ENCODE measurements at places on chromosomes 12 and 14.

GRCh38 chr12:11581179-11581755 lies 68.2 kb upstream of the ETV6 start:
- peak; percentile 20 for DNase-seq

GRCh38 chr12:38926501-38926900 lies 21.1 kb upstream of the CPNE8 start:
- no peak for DNase-seq

- no peak for DNase-seq
These were observed 1.8 kb downstream of the OTOGL start for GRCh38 chr12:80101126-80101525.

DNA sequence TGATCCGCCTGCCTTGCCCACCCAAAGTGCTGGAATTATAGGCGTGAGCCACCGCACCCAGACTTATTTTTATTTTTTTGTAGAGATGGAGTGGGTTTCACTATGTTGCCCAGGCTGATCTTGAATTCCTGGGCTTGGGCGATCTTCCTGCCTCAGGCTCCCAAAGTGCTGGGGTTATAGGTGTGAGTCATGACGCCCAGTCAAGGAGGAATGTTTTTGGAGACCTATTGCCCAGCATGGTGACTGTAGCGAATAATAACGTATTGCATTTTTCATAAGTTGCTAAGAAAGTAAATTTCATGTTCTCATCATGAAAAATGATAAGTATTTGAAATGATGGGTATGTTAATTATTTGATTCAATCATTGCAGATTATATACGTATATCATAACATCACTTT lies 46.5 kb downstream of the TEAD4 start:
- DNase-seq = no peak

DNA sequence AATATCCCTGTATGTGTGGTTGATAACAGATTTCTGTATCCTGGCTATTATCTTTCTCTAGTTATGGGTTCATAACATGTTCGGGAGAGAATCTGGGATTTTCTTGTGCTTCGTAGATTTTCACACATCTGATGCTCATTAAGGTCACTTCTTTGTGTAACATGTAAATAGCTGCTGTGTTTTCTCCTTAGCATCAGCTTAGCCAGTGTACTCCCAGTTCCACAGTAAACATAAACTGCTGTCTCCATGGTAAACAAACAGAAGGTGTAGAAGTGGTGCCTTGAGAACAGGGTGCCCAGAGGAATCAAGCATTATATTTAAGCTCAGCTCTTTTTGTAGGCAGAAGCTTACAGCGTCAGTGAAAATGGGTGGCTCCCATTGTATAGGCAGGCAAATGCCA lies 88.0 kb downstream of the ANO6 start:
- DNase-seq = no peak

- no peak for DNase-seq
These were observed 2.9 kb downstream of the SALL2 start for GRCh38 chr14:21523203-21523602.

- no peak for DNase-seq
These were observed 422.5 kb upstream of the PDE3A start for GRCh38 chr12:19945559-19946435.

- DNase-seq = no peak
These were observed 229.3 kb upstream of the LHX5 start for GRCh38 chr12:113700943-113701342.

- no peak for DNase-seq
These were observed 23.9 kb downstream of the CACNA1C start for GRCh38 chr12:2076728-2077127.

GRCh38 chr14:77856941-77857340 lies 57.0 kb downstream of the ADCK1 start:
- no peak for DNase-seq

DNA sequence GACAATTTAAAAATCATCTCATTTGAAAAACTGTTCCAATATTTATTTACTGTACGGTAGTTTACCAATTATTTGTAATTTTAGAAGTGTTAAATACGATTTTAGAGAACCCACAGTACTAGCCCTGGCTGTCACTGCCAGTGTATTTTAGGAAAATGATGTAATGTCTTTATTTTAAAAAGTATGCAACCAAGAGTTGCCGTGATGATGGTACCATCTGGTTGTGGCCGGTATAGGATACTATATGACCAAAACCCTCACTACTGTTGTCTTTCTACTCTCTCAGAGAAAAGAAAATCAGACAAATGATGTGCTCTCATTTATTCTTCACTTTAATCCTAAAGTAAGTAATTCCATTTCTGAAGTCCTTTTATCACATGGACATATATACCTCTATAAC lies 395.0 kb downstream of the FOXG1 start:
- no peak for DNase-seq

GRCh38 chr12:74849801-74850200 lies 312.2 kb downstream of the ATXN7L3B start:
- no peak for DNase-seq

DNA sequence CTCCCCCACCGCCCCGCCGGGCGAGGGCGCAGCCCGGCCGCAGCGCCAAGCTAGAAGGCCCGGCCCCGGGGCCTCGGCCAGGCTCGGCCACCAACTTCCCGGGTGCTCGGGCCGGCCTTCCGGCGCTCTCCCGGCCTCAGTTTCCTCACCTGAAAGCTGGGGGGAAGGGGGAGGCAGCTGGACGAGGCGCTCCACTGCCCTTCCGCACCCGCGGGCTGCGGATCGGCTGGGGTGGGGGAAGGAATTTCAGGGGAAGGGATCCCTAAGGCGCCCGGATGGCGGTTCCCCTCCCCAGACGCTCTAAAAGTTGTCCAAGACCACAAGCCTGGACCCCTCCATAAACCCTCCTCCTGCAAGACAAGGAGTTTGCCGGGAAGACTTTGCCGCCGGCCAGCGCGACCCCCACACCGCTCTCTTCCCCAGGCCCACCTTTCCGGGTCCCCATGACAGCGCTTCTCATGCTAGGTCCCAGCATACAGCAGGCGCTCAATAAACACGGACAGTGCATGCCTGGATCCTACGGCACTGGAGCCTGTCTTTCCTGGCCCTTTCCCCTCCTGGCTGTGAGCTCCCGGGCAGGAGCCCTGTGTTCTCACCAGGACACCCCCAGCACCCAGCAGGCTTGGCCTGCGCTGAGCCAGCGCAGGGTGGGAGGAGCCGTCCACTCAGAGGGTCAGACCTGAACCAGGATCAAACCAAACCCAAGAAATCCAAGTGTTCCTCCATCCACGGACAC lies 18.1 kb downstream of the BEGAIN start:
- DNase-seq = no peak
